Myocyte (in vitro differentiated cells): ENCODE measurements at places on chromosomes 1 and 21. TPM values are rescaled to one million over a fixed set of nuclear protein-coding genes. Genes with fewer than 3 reads are reported as not detected.

Gene ARHGAP30
- not detected in 2 replicates for total RNA-seq

Gene LHX8
- total RNA-seq: not detected in 2 replicates

Gene GPR89B
- total RNA-seq: 34.8 and 39.5 TPM in 2 replicates

Gene AMIGO1
- 0.37 and 0.42 TPM in 2 replicates for total RNA-seq
